ENCODE measurements at places on chromosomes 6 and 20.

DNA sequence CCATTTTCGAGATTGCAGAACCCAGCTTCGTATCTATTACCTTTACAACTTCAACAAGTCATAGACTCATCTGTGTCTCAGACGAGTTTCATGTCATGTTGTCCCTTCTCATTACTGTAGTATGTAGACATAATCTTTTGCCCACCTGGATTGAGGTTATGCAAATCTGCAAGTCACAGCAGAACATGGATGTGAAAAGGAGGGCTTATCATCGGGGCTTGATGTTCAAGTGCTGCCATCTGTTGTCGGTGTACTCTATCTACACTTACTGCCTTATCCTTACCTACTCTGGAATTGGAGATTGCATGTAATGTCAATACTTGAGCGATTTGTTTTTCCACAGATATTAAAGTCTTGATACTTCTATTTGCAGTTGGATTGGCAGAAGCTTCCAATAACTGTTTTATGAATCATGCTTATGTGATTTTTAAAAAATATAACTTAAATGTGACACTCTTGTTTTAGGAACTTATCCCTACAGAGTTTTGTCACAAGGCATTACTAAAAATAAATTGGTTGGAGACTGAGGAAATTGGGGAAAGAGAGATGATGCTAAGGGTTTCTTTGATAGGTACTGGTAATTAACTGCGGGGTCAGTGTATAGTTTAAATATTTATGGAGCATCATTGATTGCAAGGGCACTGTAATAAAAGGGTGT, 3.0 kb upstream of the GOPC start:
- DNase-seq = peak; percentile 50

GRCh38 chr6:132388291-132388690, 13.0 kb downstream of the MOXD1 start:
- no peak for DNase-seq

DNA sequence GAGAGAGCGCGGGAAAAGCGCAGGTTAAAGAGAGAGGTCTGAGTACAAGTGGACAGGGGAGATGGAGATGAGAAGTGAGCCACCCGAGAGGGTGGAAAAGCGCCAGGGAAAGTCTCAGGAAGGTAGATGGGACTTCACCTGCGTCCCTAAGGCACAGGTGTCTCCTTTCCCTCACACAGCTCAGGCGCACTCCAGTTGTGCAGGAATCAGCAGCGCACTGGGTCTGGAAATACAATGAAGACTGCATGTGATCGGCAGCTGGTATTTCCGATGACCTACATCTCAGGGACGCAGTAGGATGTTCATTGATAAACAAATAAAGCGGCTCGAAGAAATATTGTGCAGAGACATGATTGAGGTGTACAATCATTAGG, 432 bp upstream of the KHDRBS2 start:
- DNase-seq = no peak

DNA sequence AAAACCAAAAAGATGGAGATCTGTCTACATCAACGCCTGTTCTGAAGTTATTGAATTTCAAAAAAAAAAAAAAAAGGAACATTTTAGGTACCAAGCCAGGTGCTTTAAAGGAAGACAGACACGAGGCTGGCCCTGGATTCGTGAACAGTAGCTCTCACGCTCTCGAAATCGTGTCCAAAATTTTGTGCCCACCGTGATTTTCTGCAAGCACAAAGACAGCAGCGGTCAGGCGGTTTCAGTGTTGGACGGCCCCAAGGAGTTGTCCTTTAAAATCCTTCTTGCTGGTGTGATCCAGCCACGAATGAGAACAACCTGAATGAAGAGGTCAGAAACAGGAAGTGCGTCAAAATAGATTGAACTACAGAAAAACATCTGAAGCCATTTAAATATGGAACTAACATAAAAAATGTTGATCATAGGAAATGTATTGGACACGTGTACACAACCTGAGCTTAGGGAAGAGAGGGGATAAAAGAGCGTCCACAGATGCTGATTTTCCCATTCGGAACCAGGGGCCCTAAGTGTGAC, 78.2 kb downstream of the THBS2 start:
- no peak for DNase-seq

DNA sequence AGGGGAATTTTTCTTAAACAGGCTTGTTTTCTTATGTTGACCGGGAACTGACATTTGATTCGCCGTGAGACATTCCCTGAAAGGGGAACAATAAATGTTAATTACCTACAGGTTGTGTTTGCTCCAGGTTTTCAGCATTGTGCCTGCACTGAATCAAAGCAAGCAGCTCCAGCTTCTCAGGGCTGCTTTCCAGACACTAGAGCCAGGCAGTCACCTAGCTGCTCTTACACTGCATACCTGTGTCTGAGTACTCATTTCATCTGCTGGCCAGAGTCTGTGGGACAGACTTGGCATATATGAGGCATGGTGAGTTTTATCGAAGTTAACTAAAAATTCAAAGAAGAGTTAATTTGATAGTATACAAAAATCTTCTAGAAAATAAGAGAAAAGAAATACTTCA, 951.8 kb upstream of the MAP3K7 start:
- no peak for DNase-seq

DNA sequence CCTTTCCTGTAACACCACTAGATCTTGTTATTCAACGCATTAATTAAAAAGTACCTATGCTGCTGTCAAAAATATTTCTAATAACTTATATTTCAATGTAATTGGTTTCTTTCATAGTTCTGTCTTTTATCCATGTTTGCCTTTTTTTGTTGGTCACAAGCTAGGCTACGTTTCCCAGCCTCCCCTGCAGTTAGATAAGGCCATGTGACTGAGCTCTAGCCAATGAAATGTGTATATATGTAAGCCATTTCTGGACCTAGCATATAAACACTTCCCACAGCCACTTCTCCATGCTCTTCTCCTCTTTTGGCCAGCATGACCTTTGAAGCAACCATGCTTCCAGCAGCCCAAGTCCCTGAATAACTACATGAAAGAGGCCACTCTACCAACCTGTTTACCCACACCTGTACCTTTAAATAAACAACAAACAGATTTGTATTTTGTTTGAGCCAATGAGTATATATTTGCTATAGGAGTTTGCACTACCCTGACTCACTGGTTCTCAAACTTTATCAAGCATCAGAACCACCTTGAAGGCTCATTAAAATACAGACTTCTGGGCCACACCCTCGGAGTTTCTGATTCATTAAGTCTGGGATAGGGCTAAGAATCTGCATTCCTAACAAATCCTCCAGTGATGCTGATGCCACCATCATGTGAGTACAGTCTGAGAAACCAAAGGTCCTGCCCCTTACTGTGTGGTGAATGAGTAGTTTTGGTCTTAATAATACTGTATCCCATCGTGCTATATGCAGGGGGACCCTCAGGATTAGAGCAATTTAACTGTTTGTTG, 45.6 kb upstream of the BEND6 start:
- DNase-seq = no peak

- DNase-seq = no peak
These were observed 70.9 kb downstream of the HFE start for GRCh38 chr6:26158076-26158580.

GRCh38 chr6:148520109-148520841, 177.6 kb downstream of the SASH1 start:
- DNase-seq = no peak

DNA sequence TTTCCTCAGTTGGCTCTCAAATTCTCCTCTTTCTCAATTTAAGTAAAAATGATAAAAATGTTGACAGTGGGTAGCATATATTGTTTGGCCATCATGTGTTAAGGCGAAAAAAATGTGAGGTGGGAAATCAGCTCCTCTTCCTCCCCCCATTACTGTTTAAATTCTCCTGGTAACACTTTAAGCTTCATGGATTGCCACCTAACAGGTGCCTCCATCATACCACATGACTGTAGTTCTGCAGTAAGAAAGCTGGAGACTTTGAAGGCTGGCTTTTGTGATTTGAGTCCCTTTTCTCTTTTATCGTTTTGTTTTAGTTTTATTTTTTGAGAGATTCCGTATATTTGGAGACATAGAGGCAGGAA, 1.2 kb downstream of the ZFAND3 start:
- no peak for DNase-seq

DNA sequence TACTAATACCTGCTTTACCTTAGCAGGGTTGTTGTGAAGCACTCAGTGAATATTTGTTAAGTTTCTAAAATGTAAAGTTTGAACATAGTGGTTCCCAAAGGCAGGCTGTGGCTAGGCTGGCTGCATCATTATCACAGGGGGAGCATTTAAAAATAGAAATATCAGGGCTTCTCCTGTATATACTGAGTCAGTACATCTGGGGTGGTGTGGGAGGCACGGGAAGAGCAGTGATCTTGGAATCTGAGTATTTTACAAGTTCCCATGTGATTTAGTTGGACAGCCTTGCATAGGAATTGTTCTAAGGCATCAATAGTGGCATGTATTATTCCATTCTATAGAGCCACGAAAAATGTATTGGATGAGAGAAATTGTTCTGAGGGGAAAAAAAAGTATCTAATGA, 8.0 kb downstream of the CDC5L start:
- DNase-seq = no peak

DNA sequence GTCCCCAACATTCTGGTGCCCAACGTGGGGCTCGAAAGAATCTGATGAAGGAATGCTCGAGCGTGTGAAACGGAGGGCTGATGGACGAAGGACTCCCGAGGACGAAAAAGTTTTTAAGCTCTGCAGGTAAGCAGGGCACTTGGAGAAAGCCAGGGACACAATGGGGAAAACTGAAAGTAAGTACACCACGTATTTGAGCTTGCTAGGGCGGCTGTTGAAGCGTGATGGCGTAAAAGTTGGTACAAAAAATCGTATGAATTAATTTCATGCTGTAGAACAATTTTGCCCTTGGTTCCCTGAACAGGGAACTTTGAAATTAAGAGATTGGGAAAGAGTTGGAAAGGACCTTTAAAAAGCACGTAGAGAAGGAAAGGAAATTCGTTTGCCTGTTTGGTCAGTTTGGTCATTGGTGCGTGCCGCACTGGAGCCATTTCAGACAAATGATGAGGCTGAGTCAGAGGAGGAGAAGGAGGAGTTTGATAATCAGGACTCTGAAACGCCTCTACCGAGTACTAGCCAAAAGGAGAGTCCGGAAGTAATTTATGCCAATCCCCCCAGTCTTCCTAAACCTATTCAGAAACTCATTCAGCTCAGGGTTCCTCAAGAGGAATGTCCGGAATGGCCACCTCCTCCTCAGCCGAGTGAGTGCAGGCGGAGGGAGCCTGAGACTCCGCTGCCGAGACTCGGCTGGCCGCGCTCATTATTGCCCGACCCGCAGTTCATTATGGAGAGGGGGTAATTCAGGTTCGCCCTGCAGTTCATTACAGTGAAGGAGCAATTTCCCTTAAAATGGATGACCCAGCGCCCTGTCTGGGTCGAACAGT, 59.2 kb upstream of the PRSS16 start:
- peak; percentile 15 for DNase-seq

DNA sequence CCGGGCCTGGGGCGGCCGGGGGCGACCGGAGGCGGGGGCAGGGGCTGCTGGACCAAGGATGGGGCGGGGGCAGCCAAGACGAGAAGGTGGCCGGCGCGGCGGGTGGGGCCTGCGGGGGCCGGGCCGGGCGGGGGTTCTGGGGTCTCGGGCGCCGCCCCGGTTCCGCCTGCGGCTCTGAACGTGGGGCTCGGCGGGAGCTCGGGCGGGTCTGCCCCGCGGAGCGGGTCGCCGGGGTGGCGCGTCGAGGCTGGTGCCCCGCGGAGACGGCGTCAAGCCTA, 204 bp downstream of the ADRM1 start:
- no peak for DNase-seq

- no peak for DNase-seq
These were observed 41.8 kb upstream of the FUCA2 start for GRCh38 chr6:143553337-143553736.

- no peak for DNase-seq
These were observed 25.3 kb downstream of the PPARD start for GRCh38 chr6:35367646-35368037.

DNA sequence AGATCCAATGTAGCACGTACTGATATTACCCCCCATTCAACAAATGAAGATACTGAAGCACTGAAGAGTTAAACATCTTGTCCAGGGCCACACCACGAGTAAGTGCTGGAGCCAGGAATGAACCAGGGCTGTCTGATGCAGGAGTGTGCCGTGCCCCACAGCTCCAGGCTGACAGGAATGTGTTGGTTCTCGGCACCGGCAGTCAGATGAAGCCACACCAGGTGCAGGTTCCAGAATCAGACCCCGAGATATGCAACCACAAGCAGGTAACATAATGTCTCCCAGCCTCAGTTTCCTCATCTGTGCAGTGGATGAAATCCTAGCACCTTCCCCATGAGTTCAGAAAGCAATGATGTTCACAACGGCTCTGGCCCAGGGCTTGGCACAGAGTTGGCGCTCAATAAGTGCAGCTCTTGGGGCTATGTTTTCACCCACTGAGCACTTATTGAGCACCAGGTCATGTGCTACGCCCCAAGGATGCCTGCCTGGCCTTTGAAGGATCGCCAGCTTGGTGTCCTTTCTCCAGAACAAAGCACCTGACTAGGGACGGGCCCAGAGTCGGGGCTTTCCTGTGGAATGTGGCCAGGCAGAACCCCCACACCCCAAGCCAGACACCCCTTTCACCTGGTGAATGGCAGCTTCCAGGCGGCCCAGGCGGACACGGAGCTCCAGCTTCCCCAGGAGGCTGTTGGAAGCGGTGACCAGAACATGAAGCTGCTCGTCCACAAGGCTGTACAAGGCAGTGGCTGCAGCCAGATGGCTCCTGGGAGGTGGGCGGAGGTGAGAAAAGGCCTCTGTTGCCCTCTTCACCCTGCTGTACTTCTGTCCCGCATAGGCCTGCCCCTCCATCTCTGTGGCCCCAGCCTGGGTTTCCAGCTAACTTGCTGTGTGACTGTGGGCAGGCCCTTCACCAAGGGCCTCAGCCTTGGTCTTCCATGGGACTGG, 41.3 kb downstream of the KIAA1755 start:
- DNase-seq = no peak

- no peak for DNase-seq
These were observed 256.6 kb downstream of the RFPL4B start for GRCh38 chr6:112603726-112604125.

DNA sequence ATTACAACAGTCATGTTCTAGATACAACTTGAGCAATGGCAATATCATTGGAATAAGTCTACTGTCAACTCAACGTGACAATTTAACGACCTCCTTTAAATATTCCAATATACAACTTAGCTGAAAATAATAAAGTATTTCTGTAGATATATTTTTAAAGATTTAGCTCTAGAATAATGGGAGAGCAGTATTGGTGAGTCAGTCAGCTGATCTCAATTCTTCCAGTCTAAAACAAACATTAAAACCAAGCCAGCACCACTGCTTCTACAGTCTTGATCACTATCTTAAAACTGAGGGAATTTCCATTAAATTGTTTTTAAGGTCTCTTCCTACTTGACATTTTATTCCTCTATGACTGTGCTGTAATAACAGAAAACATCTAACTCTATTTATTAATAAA, 38.2 kb downstream of the NOL7 start:
- no peak for DNase-seq

- DNase-seq = no peak
These were observed 179.9 kb upstream of the RALGAPA2 start for GRCh38 chr20:20892328-20892727.

- peak; percentile 34 for DNase-seq
These were observed 117.7 kb downstream of the PLEKHG1 start for GRCh38 chr6:150717419-150717818.

GRCh38 chr20:62710886-62711702, 2.5 kb downstream of the NTSR1 start:
- peak; percentile 54 for DNase-seq

Measured in DMS79 treated with DMSO at 0.1 percent for 48 hours (cell line).